EH (cell line): ENCODE measurements at places on chromosomes 2 and 18.

- DNase-seq, result peak; percentile 71
These were observed 70.8 kb downstream of the SPRED2 start for GRCh38 chr2:65361623-65362022.

DNA sequence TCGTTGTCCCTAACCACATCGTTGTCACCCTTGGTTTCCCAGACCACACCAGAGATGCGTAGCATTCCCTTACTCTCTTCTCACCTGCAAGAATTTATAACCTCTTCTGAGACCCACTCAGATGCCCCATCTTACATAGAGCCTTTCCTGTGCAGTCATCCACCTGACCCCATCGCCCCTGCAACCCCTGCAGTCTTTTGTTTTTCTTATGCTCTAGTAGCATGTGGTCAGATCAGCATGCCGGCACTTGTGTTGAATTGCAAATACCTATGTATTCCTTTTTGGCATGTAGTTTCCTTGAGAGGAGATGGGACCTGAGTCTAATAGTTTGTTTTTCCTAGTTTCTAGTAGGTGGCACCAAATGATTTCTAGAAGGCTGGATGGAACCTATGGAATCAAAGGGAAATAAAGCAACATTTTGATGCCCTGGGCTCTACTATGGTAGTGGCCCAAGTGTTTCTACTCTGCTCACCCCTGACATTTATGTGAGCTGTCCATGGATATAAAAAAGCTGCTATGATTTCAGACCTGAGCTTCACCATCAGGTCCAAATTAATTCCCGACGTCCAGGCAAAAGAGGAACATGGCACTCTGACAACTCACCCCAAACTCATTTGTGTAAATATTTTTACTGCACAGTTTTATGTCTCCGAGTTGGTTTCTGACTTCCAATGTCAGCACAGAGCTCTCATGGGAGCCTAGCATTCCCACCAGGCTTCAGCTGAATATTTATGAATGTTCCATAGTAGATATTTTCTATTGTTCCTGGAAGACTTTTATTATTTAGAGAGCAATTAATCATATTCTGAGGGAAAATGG, 143.6 kb downstream of the RNF144A start:
- DNase-seq, result no peak

- no peak for DNase-seq
These were observed 93.5 kb downstream of the VWA3B start for GRCh38 chr2:98180456-98180855.

DNA sequence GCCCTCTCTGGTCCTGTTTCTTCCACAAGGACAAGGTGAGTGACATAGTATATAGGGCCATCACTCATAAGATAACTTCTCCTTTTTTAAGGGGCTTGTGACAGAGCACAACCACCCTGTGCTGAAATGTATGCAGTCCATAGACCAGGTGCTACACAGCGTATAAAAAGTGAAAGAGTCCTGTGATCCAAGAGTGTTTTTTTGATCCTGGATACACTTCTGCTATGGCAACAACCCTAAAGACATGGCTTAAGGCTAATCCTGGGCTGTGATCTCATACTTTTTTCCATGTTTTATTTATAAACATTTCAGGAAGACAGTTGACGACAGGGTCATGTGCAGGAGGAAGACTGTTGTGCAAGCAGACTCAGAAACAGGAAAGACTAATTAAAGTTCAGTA, 400.5 kb upstream of the TCF4 start:
- peak; percentile 65 for DNase-seq

DNA sequence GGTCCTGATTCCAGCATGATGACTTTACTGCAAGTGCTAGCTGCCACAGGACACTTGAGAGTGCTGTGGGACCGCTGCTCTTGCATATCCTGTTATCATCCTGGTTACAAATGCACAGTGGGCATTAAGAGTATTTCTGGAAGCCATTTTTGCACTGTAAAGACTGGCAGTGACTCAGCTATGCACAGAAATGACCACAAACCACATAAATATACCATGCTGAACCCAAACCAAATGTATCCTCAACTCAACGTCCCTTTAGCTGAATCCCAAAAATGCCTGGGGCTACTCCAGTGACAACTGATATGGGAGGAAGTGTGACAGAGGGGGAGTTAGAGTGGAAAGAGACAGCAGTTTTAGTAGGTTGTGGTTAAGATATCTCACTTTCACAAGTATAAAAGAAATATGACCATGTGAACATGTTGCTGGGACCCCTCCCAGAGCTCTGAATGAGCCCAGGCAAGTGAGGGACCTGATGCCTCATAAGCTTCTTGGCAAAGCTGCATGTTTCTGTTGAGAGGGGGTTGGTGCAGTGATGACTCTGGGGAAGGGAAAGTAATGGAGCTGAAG, 37.3 kb downstream of the RHBDD1 start:
- peak; percentile 82 for DNase-seq

- DNase-seq, result no peak
These were observed 96.8 kb downstream of the TGFA start for GRCh38 chr2:70456585-70457495.

- peak; percentile 29 for DNase-seq
These were observed 93.0 kb downstream of the NRP2 start for GRCh38 chr2:205775097-205775877.

DNA sequence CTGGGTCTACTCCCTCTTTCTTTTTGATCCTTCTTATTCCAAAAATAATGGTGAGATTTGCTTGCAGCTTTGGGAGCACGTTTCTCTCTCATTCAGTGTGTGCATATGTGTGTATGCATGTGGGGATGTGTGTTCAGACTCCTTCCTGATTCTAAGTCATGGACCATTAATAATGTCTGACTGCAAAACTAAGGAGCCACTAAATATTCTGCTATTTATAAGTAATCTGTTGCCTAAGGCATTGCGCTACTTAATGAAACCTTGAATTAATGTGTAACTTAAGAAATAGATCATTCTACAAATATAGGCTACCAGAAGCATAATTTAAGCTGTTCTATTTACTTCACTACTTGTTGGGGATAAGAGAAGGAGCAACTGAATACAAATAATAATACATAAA, 182.1 kb downstream of the TFCP2L1 start:
- DNase-seq, result no peak

DNA sequence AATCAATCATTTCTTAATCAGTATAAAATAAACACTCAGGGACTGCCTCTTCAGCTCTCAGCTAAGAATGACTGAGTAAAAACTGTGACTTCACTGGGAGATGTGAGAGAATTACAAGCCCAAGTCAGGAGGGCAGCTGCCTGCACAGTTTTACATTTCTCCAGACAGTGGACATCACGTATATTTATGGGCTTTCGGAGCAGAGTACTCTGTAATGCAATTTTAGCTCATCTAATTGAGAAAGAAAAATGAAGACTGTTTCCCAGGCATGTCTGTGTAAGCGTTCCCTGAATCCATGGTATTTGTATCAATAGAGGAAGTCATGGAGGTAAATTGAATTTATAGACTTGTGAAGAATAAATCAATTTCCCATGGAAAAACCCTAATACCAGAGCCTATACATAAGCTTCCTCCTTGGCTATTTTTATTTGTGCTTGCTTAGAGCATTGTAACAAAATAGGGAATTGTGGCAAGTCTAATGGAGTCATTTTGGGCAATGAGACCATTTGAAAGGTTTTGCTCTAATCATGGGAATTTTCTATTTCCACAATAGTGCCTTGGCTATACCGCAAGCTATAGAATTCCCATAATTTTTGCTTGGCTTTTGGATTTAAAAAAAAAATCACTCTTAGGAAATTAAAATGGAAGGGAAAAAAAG, 87.2 kb downstream of the SLC5A7 start:
- DNase-seq, result no peak

DNA sequence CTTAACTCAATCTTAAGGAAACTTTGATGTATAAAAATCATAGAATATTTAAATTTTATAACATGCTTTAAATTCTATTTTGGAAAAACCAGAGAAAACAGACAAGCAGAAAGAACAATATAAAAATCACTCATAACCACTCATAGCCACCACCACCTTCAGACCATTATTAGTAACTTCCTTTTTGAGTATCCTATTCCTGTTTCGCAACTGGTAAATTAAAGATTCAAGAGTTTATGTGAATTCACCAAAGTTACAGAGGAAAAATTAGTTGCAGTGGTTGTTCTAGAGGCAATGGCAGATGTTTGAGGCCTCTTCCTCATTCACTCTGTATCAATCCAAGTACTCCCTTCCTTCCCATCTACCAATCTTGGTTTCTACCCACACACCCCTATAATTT, 49.3 kb upstream of the PROKR1 start:
- no peak for DNase-seq

GRCh38 chr2:146597291-146597690, 1247.5 kb upstream of the ACVR2A start:
- no peak for DNase-seq

GRCh38 chr18:13612196-13612997, 114.0 kb downstream of the FAM210A start:
- DNase-seq, result no peak

- no peak for DNase-seq
These were observed 61.0 kb upstream of the TAF1B start for GRCh38 chr2:9782197-9782719.

DNA sequence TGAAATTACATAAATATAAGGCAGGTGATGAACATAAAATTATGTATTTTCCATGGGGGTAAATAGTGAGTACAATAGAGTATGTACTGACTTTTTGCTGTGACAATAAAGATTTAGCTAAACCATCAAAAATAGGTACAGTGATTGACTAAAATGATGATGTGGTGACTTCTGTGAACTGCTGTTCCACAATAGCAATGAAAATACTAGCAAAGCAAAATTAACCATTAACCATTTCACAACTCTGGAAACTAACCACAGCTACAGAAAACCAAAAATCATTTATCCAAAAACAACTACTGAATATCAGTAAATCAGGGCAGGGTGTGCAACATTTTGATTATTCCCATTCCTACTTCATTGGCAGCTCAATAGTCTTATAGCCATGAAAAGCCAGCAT, 161.4 kb upstream of the GYPC start:
- no peak for DNase-seq

DNA sequence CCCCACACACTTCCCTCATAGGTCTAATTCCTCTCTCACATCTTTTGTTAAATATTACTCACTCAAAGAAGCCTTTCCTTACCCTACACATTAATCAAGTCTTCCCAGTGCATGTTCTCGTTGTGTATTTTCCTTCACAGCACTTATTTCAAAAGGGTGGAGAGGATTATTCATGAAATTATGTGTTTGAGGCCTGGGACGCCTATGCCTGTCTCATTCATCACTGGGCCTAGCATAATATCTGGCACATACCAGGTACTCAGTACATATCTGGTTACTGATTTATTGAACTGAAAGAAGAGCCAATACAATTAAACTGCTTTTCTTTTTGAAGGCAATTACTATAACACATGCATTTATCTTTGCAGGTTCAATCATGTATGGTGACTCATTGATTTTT, 15.1 kb upstream of the MALL start:
- DNase-seq, result no peak

- no peak for DNase-seq
These were observed 139.0 kb downstream of the DSC3 start for GRCh38 chr18:30903566-30903965.

GRCh38 chr2:233461481-233461891, 105.1 kb downstream of the USP40 start:
- no peak for DNase-seq

GRCh38 chr18:66048406-66048805, 297.6 kb downstream of the CDH7 start:
- no peak for DNase-seq

GRCh38 chr2:67919490-67919889, 143.3 kb downstream of the C1D start:
- no peak for DNase-seq

DNA sequence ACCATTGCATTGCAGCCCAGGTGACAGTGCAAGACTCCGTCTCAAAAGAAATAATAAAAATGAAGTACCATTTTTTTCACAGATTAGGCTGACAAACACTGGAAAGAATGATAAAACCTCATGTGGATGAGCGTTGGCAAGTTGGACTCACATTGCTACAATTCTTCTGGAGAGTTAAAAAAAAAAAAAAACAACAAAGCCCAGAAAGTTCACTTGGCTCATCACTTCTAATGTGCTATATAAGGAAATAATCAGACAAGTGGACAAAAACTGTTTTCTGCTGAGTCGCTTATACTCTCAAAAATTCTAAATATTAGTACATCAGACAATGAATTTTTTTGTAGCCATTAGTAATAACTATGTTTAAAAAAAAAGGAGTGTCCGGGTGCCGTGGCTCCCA, 38.4 kb downstream of the PKP4 start:
- DNase-seq, result peak; percentile 93

DNA sequence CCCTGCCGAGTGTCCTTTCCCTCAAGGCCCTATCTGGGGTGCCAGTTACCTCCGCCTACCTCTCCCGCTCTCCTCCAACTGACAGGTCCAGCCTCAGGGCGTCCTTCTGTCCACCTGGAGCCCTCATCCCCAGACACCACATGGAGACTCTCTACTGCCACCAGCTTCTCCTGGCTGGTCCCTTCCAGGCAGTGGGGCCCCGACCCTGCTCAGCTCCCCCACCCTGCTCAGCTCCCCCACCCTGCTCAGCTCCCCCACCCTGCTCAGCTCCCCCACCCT, 74.0 kb upstream of the ODC1 start:
- DNase-seq, result no peak

DNA sequence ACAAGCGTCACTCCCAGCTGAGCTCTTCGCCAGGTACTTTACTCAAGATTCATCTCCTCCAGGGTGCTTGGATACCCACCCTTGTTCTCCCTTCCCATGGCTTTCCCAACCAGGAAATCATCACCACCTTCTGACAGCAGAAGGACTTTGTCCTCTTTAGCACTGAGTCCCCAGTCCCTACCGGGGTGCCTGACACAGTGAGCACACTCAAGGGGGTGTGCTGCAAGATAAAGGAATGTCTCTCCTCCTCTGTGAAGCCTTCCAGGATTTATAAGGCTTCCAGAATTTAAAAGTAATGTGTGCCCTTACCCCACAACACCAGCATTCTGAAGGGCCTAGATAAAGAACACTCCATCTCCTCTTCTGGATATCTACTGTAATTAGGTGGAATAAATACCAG, 39.6 kb downstream of the ACVR1 start:
- DNase-seq, result no peak

- DNase-seq, result no peak
These were observed 145.0 kb downstream of the BAZ2B start for GRCh38 chr2:159471340-159471739.

- DNase-seq, result no peak
These were observed 208.2 kb upstream of the DCC start for GRCh38 chr18:52131845-52132244.
